ENCODE measurements at places on chromosomes 3 and 15. TPM values are rescaled to one million over a fixed set of nuclear protein-coding genes. Genes with fewer than 3 reads are reported as not detected.

The MRPS22 gene
- total RNA-seq, result 79.3 TPM

The CSPG4 gene
- 5.2 TPM for total RNA-seq

The SLC51A gene
- total RNA-seq, result not detected

The RNU5B-1 gene
- 55.4 TPM for total RNA-seq

- DNase-seq, result no peak
Measured at GRCh38 chr3:186342197-186342596, 19.8 kb downstream of the DGKG start.

- DNase-seq, result no peak
Measured at GRCh38 chr3:196284396-196284795, 3.1 kb downstream of the PCYT1A start.

GRCh38 chr3:69388241-69388640, 2.4 kb upstream of the FRMD4B start:
- no peak for DNase-seq

GRCh38 chr3:161403251-161403650, 31.9 kb upstream of the SPTSSB start:
- DNase-seq, result no peak

- no peak for DNase-seq
Measured at GRCh38 chr15:66433726-66434125, 47.0 kb downstream of the MAP2K1 start.

GRCh38 chr3:52350416-52350815, 34.3 kb downstream of the DNAH1 start:
- peak; percentile 22 for DNase-seq

GRCh38 chr3:122668930-122669730, 11.5 kb upstream of the PARP14 start:
- no peak for DNase-seq

- no peak for DNase-seq
Measured at GRCh38 chr3:142366434-142366833, 81.4 kb downstream of the XRN1 start.

DNA sequence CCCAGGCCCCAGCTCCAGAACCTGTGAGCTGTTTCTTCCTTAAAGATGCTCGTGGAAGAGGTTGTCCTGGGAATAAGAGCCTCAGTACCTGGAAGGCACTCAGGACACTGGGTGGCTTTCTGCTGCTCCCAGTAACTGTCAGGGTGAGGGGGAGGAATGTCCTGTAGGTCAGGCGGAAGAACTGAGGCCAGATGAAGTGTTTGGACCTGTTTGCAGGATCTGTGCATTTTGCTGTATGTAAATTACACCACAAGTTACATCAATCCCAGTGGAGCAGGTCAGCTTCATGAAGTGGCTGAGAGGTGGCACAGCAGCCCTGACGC, 27.1 kb downstream of the HDAC11 start:
- no peak for DNase-seq

DNA sequence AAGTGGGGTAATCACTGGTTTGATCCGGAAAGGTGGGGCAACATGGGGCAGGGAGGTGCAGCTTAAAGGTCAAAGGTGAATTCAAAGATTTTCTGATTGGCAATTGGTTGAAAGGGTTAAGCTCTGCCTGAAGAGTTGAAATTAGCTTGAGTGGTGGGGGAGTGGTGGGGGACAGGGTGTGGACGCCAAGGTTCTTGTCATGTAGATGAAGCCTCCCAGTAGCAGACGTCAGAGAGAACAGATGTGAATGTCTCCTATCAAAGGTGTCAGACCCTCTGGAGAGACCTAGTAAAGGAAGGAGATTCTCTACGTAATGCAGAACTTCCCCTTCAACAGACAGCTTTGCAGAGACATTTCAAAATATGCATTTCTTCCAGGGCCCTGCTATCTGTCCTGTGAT, 62.8 kb downstream of the ABCC5 start:
- DNase-seq, result no peak

- no peak for DNase-seq
Measured at GRCh38 chr3:74000725-74001124, 376.0 kb upstream of the PDZRN3 start.
